ENCODE measurements at places on chromosomes 3 and 15.

DNA sequence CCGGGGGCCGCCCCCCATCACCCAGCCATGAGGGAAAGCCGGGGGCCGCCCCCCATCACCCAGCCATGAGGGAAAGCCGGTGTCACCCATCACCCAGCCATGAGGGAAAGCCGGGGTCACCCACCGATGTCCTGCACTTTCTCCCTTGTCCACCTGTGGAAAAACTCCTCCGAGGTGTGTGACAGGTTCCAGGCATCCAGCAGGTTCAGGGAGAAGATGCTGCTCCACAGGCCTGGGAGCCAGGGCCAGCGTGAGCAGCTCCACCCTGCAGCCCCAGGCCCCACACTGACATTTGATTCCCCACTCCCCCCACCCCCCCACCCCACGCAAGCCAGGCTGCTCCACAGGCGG lies 15.5 kb upstream of the EHD4 start:
- DNase-seq: no peak

- no peak for DNase-seq
Observed at GRCh38 chr3:16801698-16802097, 83.1 kb upstream of the PLCL2 start.

DNA sequence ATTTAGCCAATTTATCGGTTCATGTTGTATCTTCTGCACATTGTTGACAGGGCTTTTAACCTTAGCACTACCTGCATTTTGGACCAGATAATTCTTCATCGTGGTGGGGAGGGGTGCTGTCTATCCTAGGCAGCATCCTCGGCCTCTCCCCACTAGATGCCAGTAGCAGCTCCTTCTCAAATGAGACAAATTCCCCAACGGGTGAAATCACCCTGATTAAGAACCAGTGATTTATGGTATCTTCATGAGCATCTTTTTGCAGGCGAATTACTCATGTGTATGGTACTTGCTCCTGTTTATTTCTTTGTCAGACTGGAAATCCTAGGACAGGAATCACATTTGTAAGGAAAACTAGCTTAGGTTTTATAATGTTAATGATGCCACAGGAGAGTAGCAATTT lies 68.0 kb downstream of the C3orf70 start:
- no peak for DNase-seq

DNA sequence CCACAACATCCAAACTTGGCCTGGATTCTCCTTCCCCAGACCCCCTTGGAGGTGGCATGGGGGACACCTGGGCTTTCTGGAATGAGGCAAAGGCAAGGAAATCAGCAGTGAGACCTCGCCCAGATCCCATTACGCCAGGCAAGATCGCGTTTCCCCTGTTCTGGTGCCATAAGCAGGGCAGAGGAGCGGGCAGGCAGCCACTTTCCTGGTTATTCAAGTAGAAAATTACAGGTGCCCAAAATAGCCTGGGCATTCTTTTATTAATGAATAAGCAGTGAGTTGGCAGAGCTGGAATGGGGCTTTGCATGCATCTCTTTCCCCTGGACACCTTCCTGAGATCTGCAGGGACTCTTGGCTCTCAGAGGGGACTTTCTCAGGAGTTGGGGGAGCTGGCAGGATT lies 31.5 kb upstream of the FAM107A start:
- no peak for DNase-seq

GRCh38 chr3:193190146-193190786 lies 50.8 kb upstream of the PLAAT1 start:
- no peak for DNase-seq

GRCh38 chr3:153232851-153233271 lies 70.8 kb downstream of the RAP2B start:
- DNase-seq: no peak

GRCh38 chr15:60009124-60009960 lies 5.2 kb downstream of the FOXB1 start:
- no peak for DNase-seq
